ENCODE measurements at places on chromosomes 13 and 19.

DNA sequence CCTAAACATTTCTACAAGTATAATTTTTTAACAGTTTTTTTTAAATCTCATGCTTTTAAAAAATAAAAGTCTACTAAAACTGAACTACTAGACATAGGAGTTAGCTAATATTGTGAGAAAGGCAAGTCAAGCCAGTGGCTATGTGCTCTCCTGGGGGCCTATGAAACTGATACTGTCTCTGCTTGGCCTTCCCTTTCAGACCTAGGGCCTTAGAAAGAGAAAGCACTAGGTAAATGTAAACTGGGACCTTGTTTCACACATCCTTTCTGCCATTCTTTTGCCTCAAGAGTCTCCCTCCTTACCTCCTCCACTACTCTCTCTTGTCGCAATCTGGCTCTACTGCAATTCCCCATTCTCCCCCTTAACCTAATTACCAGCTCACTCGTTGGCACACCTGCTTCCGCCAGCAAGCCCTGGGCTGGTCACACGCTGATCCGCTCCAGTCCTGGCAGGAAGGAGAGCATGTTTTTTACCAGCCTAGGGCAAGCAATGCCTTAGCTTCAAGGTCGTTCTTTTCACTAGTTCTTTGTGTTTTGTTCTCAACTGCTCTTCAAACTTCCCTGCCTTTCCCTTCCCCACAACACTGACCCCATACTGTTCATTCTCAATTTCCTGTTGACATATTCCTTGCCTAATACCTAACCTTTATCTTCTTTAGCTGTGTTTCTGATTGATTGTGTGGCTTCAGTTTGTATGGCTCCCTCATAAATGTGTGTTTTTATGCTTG, 23.1 kb downstream of the TBC1D4 start:
- peak; percentile 71 for DNase-seq

DNA sequence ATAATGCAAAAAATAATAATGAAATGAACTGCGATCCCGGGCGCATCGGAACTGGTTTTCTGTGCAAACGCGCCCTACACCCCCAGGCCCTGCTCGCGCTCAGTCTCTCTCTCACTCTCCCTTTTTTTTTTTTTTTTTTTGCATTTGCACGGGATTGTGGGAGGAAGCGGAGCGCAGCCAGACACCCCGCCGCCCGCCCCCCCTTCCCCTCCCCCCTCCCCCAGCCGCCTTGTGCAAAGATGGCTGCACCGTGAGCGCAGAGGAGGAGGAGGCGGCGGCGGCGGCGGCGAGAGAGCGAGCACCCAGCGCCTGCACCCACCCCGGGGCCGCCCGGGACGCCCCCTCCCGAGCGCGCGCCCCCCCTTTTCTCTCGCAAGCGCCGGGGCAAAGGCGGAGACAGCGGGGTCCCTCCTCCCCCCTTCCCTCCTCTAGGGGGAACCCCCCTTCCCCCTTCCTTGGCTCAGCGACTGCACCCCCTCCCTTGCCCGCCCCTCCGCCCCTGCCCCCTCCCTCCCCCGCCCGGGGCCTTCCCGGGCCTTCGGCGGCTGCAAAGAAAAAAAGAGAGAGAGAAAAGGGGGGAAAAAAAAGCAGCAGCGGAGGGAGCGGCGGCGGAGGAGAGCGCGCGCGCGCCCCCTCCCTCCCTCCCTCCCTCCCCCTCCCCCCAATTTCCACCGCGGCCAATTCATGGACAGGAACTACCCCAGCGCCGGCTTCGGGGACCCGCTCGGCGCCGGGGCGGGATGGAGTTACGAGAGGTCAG, at the start of gene PRR12:
TSS of gene PRR12 (plus strand) at position 212 of the 760 bp plus-strand sequence. CDS start at position 685, 473 bp downstream.
- DNase-seq = peak; percentile 59

- no peak for DNase-seq
Observed at GRCh38 chr13:49046519-49046918, 70.8 kb downstream of the FNDC3A start.

DNA sequence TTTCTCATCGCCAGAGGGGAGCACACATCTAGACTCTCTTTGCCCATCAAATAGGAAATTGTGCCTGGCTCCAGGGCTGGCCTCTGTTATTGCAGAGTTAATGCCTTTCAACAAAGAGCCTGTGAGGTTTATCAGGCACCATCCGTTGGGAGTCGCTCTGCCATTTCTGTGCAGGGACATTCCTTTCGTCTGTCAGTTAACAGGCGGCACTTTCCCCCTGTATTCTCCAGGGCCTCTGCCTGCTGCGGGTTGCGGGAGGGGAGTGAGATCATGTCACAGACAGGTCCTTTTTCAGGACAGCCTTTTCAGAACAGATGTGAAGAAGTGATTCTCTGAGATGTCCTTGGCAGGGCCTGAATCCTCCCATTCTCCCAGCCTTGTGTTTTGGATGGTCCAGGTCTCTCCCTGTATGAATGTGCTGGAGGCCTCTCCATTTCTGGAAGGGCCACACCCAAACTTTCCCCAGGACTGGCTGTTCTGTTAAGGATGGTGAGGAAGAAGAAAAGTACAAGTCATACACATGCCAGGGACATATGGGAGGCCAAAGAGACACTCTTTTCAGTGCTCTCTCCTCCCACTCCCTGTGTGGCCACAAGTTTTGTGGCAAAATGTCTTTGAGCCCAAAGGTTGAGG, 14.9 kb downstream of the SERP2 start:
- DNase-seq = peak; percentile 4

- DNase-seq = no peak
Observed at GRCh38 chr13:38538422-38538821, 148.5 kb upstream of the FREM2 start.

GRCh38 chr13:46633416-46633815, 80.4 kb downstream of the LRCH1 start:
- DNase-seq = no peak

GRCh38 chr13:31409678-31410356, 210.0 kb downstream of the B3GLCT start:
- DNase-seq = no peak
